ENCODE measurements at places on chromosomes 5 and 9.

GRCh38 chr5:136309932-136310598 lies 55.3 kb downstream of the TRPC7 start:
- DNase-seq: no peak

GRCh38 chr9:127014216-127014909 lies 99.8 kb downstream of the RALGPS1 start:
- DNase-seq: no peak

DNA sequence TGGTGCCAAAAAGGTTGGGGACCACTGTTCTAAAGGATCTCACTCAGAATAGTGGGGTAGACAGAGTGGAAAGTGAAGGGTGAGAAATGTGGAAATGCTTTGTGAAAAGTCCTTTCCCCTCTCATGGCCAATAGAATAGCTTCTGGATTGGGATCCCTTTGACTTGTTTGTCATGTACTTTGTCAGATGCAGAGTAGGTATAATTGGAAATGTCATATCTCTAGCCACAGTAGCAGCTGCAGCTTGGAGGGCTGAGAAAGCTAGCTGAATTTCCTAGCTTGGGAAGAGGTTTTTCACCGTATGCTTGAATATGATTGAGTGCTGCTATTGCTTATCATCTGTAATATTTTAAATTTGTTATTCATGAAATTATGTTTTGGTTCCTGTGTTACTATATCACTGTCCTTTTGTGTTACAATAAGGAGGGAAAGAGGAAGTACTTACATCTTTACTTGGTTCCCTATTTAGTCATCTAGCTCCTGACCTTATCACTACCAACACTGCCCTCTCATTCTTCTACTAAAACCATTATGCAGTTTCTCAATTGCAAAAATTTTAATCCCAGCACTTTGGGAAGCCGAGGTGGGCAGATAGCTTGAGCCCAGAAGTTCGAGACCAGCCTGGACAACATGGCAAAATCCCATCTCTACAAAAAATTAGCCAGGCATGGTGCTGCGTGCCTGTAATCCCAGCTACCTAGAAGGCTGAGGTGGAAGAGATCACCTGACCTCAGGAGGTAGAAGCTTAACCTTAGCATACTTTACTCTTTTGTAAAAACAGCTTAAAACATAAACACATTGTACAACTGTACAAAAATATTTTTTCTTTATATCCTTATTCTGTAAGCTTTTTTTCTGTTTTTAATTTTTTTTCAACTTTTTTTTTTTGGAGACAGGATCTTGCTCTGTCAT lies 12.4 kb downstream of the SLC30A5 start:
- DNase-seq: no peak

DNA sequence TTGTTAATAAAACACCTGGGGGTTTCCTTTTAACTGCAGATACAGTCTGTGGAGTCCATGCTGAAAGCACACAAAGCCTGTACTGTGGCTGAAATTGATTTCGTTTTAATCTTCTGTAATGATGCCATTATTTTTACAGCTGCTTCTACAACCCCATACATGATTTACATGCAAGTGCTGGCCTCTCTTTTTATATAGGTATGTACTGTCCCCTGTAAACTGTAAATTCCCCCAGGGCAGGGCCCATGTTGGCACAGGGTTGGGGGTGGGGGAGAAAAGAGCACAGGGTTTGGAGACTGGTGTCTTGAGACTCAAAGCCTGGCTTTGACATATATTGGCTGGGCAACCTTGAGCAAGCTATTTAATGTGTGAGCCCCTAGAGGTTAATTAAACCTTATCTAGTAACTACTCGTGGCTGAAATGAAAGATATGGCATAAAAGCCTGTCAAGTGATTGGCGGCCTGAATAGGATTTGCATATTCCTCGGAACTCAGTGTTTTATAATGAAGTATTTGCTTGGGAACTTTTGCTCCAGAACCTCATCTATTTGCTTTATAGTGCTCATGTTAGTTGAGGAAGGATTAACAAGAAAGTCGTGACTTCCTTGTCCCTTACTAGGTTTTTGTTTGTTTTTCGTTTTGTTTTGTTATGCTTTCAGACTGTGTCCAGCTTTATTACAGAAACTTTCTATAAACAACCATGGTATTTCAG lies 34.0 kb downstream of the KLF4 start:
- DNase-seq: no peak

GRCh38 chr5:176732736-176733405 lies 77.5 kb upstream of the UNC5A start:
- DNase-seq: no peak

GRCh38 chr5:73596705-73597328 lies 29.2 kb upstream of the ARHGEF28 start:
- DNase-seq: no peak

- no peak for DNase-seq
Measured at GRCh38 chr9:98369066-98369425, 113.6 kb upstream of the TBC1D2 start.

- DNase-seq: no peak
Measured at GRCh38 chr5:150327139-150327538, 24.4 kb upstream of the ARSI start.

Measured in stimulated activated CD8-positive, alpha-beta memory T cell treated with anti-CD3 and anti-CD28 coated beads, Interleukin-7, amount 100 ng/mL, for 24 hours (primary cell).